AG20443 (cell line): ENCODE measurements at places on chromosomes 2 and 18.

DNA sequence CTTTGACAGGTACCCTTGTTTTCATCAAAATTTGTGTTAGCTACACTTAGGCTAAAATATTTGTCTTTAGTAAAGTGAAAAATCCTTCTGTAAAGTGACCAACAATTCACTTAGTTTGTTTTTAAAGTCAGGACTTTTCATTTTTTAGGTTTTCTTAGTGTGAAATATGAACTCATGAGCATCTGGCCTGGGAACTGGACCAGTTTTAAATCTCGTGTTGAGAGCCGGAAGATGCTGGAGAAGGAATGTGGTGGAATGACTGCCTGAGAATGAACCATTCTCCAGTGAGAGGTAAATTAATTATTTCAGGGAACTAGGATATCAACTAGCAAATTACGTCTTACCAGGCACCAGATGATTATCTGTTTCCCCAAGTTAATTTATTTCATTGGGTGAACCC is 305.7 kb downstream of the AGPS start:
- no peak for DNase-seq

DNA sequence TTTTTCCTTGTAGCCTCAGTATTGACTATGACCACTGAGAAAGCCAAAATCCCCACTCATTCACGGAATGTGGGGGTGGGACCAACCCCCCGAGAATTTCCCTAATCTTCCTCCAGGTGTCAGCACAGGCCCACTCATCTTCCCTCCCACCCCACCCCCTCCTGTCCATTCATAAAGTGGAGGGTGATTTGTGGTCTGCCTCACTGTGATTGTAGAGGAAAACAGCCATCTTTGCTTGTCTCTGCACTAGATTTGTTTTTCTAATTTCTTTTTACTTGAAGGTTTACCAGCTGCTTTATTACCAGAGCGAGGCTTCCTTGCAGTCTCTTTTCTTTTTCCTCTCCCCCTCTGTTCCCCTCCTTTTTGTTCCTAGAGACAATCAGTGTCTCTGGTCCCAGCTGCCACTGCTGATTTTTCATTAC is 171.8 kb downstream of the ICOS start:
- DNase-seq, result peak; percentile 21

DNA sequence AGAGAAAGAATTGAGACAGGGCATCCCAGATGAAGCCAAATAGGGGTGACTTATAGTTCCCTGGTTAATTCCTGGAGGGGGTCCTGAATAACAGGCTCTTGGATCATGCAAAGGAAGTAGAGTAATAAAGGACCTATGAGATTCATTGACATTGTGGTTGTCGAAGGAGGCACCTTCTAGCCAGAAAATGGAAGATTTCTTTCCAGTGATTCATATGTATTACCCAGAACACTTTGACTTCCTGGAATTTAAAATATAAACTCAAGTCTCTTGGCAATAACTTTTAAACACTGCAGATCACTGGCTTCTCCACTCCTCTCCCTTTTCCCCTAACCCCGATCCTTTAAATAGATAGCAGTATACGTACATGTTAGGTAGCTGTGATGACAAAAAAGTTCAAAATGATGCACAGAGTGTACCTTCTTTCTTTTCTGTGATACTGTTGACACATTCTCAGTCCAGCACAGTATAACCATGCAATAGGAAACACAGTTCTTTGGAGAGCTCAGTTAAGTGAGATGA is 211.8 kb downstream of the LTBP1 start:
- DNase-seq, result peak; percentile 57

DNA sequence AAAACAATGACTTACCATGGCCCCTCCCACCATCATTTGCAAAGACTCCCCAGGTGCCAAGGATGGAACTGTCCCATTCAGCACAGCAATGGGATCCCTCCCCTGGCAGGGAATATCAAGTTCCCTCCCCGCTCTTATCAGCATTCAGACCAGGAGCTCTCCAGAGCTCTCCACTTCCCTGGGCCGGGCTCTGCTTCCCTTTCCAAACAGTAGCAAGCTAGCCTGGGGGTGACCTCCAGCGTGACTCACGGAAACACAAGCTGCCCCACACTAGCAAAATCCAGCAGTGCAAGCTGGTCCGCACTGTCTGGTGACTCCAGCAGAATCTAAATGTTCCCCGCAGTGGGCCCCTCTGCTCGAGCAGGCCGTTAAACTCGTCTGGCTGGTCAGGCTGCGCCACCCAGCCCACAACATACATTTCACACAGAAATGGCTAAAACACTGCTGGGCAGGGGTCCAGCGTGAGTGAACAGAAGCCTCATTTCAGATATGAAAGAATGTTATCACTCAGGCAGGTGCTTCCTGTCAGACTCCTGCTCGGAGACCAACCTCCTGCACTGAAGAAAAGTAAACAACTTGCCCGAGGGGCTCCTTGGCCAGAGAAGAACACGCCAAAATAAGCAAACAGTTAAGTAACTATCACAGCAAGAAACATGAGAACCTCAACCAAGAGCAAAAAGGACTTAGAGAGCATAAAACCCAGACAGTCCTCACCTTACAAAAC is 33.9 kb downstream of the STAT1 start:
- no peak for DNase-seq

GRCh38 chr18:8615397-8616027 is 6.3 kb downstream of the RAB12 start:
- peak; percentile 93 for DNase-seq

DNA sequence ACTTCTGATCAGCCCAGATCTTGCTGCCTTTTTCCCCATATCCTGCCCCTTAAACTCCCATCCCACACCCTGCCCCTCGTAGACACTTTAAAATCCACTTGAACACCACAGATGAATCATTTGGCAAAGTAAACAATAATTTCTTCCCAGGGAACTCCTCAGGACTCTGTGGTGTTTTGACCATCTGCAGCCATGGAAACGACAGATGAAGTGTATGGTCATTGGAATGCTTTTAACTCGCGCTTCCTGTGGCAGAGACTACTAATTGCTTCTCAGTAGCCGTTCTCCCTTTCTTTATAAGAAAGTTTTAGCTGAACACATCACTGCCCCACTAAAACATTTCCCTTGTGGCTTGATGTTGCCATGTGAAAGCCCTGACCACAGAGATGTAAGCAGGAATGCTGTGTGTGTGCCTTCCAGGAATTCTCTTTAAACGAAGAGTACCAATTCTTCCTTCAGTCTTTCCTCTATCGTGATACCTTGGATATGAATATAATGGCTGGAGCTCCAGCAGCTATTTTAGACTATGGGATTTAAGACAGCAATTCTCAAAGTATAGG is 92.7 kb upstream of the PARD3B start:
- peak; percentile 89 for DNase-seq

DNA sequence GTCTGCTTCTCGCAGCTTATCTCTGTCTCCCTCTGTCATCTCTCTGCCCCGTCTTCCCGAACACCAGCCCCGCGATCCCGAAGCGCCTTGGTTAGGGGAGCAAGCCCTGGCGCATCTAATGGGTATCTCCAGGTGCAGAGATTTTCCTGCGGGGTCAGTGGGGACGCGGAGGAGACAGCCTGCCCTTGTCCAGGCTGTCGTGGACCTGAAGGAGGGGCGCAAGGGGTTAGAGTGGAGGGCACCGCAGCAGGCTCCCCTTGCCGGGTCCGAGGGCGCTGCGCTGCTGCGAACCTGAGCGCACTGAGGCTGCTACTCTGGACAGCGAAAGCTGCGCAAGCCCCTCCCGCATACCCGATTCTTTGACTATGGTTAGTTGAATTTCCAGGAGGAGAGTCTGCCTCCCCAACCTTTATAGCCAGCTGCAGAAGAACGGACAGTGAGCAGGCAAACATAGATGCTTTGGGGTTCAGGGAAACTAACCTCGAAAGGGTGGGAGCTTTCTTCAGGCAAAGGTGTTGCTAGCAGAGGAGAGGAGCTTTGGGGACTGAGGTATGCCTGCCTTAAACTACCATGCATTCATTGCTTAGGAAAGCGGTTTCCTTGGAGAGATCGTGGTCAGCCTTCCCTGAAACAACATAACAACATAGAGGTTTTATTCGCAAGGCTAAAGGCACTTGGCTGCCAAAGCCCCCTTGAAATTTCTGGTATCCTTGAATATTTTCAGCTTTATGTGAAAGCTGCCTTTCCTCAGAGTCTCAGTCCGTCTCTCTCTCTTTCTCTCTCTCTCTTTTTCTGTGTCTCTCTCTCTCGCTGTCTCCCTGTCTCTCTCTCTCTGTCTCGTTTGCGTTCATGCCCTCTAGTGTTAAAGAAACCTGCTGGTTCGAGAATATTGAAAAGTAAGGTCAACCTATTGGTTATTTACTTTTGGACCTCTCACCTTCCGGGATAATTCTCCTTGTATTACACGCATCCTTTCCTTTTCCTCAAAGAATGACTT is 1.6 kb downstream of the GALNT13 start:
- DNase-seq, result no peak

- DNase-seq, result peak; percentile 5
These were observed 68.0 kb upstream of the SMAD7 start for GRCh38 chr18:49018554-49019445.

DNA sequence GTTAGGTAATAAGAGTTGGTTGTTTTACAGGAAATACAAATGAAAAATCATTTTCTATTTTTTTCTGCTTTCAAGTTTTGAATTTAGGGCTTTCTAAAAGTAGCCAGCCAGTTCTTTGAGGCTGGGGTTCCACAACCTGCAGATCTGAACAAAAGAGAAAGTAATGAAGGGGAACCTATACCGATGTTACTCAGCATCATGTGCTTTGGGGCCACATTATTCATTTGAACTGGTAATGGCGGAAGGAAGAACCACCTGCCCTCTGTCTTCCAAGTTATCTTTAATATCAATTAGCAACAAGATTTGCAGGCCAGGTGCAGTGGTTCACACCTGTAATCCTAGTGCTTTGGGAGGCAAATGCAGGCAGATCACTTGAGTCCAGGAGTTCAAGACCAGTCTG is 12.9 kb upstream of the MRO start:
- DNase-seq, result no peak

DNA sequence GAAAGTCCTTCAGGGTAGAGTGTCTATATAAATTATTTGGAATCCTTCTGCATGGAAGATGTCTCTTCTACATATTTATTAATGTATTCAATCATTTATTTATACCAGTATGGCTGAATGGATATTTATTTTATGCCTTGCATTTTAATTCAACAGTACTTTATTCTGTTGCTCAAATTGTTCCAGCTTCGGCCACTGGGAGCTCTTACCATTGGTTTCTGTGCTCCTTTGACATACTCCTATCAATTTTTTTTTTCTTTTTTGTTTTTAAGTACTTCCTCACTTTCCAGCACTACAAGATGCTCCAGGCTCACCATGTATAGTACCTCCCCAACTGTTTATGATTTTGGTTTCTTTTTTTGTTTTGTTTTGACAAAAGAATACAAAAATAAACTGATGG is 39.4 kb upstream of the WIPF1 start:
- DNase-seq, result no peak

GRCh38 chr2:203578759-203579643 is 43.9 kb upstream of the RAPH1 start:
- peak; percentile 74 for DNase-seq

GRCh38 chr2:177998006-177998405 is 74.6 kb downstream of the PDE11A start:
- peak; percentile 56 for DNase-seq

DNA sequence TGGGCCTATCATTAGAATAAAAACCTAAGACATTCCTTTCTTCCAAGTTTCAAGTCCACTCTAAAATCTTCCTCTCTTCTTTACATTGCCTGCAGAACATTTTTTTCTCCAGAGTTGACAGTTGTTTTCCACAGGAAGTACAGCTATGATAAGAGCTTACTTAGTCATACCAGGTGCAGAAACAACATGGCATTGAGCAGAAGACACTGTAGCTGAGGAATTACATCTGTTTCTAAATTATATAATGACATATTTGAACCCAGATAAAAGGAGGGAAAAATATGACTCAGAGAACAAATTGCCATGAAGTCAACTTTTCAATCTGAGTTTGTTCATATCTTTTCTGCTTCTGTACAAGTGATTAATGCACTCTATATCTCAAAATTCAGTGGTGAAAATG is 30.2 kb downstream of the CMPK2 start:
- no peak for DNase-seq

- DNase-seq, result no peak
These were observed 58.8 kb upstream of the FIGN start for GRCh38 chr2:163794635-163795034.
